Fibroblast of lung (primary cell): ENCODE measurements at places on chromosomes 2 and 18. TPM values are rescaled to one million over a fixed set of nuclear protein-coding genes. Genes with fewer than 3 reads are reported as not detected.

GRCh38 chr2:25256488-25256875 lies 85.2 kb downstream of the DNMT3A start:
- H3K4me1 ChIP-seq: peaks cover 3% of the 10 kb centered on the region
- no peaks in the 10 kb centered on the region for H3K36me3 ChIP-seq
- H3K4me3 ChIP-seq: no peak overlapping the region
- H3K27ac ChIP-seq: no peak overlapping the region
- no peak for DNase-seq
- H3K27me3 ChIP-seq: no peaks in the 10 kb centered on the region

DNA sequence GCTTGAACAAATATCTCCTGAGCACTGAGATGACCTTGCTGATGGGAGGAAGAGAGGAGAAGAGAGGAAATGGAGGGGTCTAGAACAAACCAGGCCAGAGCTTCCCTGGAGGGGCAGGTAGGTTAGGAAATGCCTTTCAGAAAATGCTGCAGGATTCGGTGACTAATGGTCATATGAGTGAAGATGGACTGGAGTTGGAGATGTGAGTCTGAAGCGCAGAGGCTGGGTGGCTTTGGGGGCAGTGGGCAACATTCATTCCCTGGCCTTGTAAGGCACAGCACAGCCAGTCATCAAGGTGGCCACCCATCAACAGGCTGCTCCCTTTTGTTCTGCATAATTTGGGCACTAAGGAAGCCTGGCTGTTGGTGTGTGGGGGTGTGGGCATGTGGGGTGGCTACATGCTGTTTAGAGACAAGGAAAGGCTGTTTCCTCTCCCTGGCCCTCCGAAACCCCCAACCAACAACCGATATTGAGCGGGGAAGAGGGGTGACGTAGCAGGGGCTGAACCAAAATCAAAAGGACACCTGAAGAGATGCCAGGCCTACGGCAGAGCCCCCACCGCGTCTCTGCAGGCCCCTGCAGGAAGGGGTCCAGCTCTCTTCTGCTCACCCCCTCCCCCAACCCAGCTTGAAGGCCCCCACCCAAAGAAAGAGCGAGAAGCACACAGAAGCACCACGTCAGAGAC lies 1.5 kb downstream of the SLC30A3 start:
- DNase-seq: no peak
- peaks cover 67% of the 10 kb centered on the region for H3K27me3 ChIP-seq
- H3K4me3 ChIP-seq: no peak overlapping the region
- peaks cover 2% of the 10 kb centered on the region for H3K4me1 ChIP-seq

- H3K4me1 ChIP-seq: no peaks in the 10 kb centered on the region
- no peaks in the 10 kb centered on the region for H3K36me3 ChIP-seq
- H3K27ac ChIP-seq: no peak overlapping the region
Observed at GRCh38 chr18:49681387-49681786, 119.5 kb downstream of the LIPG start.

GRCh38 chr2:12819721-12820120 lies 103.0 kb downstream of the TRIB2 start:
- peak; percentile 55 for DNase-seq
- no peaks in the 10 kb centered on the region for H3K27me3 ChIP-seq
- H3K27ac ChIP-seq: peak overlapping the region; percentile 71
- H3K4me1 ChIP-seq: peaks cover 27% of the 10 kb centered on the region
- H3K36me3 ChIP-seq: no peaks in the 10 kb centered on the region

Gene PLCL1
- total RNA-seq: 0.83 and 1.3 TPM in 2 replicates
